Stimulated activated CD8-positive, alpha-beta memory T cell treated with anti-CD3 and anti-CD28 coated beads, Interleukin-4, amount 100 ng/mL, for 1 hour (primary cell): ENCODE measurements at places on chromosomes 13 and 19.

DNA sequence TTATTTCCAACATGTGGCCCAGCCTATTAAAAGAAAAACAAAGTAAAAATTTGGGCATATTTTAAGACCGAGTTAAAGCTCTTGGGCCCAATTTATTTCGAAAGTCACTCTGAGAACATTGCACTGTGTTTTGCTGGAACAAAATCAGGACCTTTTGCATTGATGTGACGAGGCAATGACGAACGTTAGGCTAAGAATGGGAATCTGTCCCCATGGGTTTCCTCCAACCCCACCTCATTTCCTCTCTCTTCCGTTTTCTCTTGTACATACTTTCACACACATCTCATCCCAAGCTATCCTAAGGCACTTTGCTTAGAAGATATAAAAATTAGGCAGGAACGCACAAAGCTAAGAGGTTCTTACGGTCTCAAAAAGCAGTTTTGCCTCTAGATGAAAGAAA is 22.1 kb downstream of the EDNRB start:
- DNase-seq, result no peak

GRCh38 chr19:750640-751423 is at the start of gene MISP:
TSS of gene MISP (plus strand) at chr19:751112. CDS start at chr19:756947, 5,835 bp downstream.
- no peak for DNase-seq

GRCh38 chr13:103403148-103403740 is 337.0 kb upstream of the SLC10A2 start:
- DNase-seq, result no peak

GRCh38 chr13:29674532-29674931 is 79.0 kb upstream of the SLC7A1 start:
- DNase-seq, result no peak

DNA sequence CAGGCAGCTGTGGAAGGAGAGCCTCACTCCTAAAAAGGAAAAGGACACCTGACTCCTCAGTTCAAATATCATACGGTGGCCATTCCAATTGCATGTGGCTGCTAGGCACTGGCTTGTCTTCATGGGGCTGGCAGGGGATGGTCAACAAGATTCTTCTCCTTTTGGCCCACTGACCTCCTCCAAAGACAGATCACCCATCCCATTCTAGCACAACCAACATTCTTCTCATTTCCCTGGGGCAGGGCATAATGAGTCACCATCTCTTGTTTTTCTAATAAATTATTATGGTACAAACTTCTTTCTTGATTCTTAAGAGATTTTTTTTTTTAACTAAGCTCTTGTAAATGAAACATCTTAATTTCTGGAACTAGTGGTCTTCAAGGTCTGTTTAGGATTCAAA is 136.7 kb upstream of the NBEA start:
- no peak for DNase-seq

DNA sequence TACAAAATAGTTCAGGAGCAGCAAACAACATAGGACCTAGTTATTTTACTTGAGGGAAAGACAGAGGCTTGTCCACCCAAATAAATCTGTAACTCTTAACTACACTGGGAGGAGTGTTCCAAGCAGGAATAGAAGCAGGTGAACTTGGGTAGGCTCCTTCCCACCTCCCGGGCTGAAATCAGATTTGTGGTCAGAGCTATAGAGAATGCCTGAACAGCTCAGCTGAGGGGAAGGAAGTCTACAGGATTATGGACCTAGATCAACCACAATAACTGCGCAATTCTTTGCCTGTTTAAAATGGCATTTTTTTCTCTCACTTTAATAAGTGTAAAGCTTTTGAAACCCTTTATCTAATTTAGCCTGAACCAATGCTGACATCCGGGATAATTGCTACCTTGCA is 73.5 kb upstream of the IRS2 start:
- no peak for DNase-seq

DNA sequence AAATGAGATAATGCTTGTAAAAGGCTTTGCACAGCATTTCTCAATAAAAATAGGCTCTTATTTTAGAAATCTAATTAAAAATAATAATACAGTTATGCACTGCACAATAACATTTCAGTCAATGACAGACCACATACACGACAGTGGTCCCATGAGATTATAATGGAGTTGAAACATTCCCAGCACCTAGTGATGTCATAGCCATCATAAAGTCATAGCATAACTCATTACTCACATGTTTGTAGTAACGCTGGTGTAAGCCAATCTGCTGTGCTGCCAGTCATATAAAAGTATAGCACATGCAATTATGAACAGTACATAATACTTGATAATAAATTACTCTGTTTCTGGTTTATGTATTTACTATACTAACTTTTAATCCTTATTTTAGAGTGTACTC is 12.7 kb upstream of the SERPINE3 start:
- DNase-seq, result no peak

DNA sequence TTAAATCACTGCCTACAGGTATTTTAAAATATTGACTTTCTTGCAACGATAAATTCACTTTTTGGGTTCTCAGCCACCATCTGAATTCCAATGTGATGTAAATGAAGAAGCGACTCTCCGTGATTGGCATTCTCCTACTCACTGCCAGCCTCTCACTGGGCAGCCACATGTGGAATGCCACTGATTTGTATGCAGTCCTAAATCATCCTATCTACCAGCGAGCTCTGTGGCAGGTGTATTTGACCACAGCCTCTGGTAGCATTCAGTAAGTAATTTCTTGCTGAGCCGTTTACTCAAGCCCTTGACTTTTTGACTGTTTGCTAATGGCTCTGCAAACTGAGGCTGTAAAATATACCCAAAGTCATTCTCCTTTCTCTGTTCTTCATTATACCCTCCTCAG is 559.0 kb upstream of the SLC10A2 start:
- DNase-seq, result no peak

- no peak for DNase-seq
Observed at GRCh38 chr13:20989656-20990321, 71.6 kb downstream of the LATS2 start.

DNA sequence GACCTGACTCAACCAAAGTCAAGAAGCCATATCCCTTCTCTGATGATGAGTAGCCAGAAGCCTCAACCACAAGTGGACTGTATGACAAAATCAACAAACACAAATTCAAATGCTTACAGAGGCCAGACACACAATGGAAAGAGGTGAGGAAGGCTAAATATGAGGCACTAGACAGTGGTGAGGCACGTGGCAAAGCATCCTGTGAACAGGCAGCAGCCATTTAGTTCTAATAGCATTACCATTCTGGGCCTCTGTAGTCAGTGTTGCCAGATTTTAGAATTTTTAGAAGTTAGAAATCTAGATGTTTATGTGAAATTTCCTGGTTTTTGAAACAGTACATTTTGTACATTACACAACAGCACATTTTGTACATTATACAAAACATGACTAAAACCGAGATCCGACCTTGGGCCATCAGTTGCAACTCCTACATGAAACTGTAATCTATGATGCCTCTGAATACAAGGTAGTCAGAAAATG is 403.3 kb downstream of the COG6 start:
- DNase-seq, result no peak

GRCh38 chr19:10222201-10222890 is 8.8 kb downstream of the S1PR2 start:
- DNase-seq, result no peak

GRCh38 chr19:5048091-5048726 is 79.3 kb downstream of the KDM4B start:
- peak; percentile 30 for DNase-seq

GRCh38 chr13:44136696-44137268 is 236.8 kb upstream of the SERP2 start:
- DNase-seq, result no peak

GRCh38 chr19:14310055-14310454 is 71.2 kb upstream of the ADGRE5 start:
- DNase-seq, result no peak

- DNase-seq, result no peak
Observed at GRCh38 chr13:100738176-100738855, 63.7 kb upstream of the TMTC4 start.

GRCh38 chr13:99086267-99087097 is 108.6 kb upstream of the DOCK9 start:
- peak; percentile 46 for DNase-seq

GRCh38 chr13:113061796-113062425 is 43.7 kb upstream of the F7 start:
- DNase-seq, result no peak
